ENCODE measurements at places on chromosomes 5 and 9. TPM values are rescaled to one million over a fixed set of nuclear protein-coding genes. Genes with fewer than 3 reads are reported as not detected.

Gene CAST
- 29.9 TPM for polyA plus RNA-seq

Gene TRIM41
- polyA plus RNA-seq = 2.6 TPM

Gene F2RL1
- 4.7 TPM for polyA plus RNA-seq

Gene ELOVL7
- not detected for polyA plus RNA-seq

Gene WWC1
- not detected for polyA plus RNA-seq

Gene FSD1L
- polyA plus RNA-seq = 0.08 TPM

Gene MLANA
- 0.06 TPM for polyA plus RNA-seq

Gene PCDHA1
- not detected for polyA plus RNA-seq

Gene BNC2
- not detected for polyA plus RNA-seq

Gene FOXD1
- polyA plus RNA-seq = not detected

Gene IL4
- polyA plus RNA-seq = not detected

Gene PCDHB13
- polyA plus RNA-seq = not detected

Gene SLC4A9
- not detected for polyA plus RNA-seq

Gene IRX1
- polyA plus RNA-seq = not detected
